ENCODE measurements at places on chromosomes 13 and 19.

- peak; percentile 69 for DNase-seq
- H3K4me1 ChIP-seq = no peaks in the 10 kb centered on the region
- H3K27ac ChIP-seq = no peak overlapping the region
- H3K27me3 ChIP-seq = no peaks in the 10 kb centered on the region
- no peaks in the 10 kb centered on the region for H3K36me3 ChIP-seq
Measured at GRCh38 chr19:11881151-11881800, 6.3 kb upstream of the ZNF69 start.

- no peaks in the 10 kb centered on the region for H3K4me1 ChIP-seq
- no peak overlapping the region for H3K27ac ChIP-seq
- H3K36me3 ChIP-seq = no peaks in the 10 kb centered on the region
- H3K4me3 ChIP-seq = no peak overlapping the region
- no peak for DNase-seq
Measured at GRCh38 chr13:79281339-79281747, 124.7 kb downstream of the RBM26 start.

DNA sequence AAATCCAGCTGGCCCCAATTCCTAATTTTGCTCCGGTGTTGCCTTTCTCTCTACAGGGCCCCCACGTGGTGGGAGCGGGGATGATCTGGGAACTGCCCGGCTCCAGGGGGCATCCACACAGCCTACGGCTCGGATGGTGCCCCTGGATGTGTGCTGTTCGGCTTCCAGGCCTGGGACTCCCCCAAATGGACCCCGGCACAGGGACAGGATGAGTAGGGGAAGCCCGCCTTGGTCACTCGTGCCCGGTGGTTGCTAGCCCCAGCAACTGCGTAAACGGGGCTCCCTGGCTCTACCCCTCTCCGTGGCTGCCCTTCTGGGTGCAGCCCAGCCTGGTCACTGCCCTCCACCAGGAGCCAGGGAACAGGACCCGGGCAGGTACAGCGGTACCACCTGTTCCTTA is 111.5 kb downstream of the TEX26 start:
- no peaks in the 10 kb centered on the region for H3K27me3 ChIP-seq
- H3K4me1 ChIP-seq = no peaks in the 10 kb centered on the region
- no peak for DNase-seq
- no peaks in the 10 kb centered on the region for H3K36me3 ChIP-seq
- H3K27ac ChIP-seq = no peak overlapping the region

DNA sequence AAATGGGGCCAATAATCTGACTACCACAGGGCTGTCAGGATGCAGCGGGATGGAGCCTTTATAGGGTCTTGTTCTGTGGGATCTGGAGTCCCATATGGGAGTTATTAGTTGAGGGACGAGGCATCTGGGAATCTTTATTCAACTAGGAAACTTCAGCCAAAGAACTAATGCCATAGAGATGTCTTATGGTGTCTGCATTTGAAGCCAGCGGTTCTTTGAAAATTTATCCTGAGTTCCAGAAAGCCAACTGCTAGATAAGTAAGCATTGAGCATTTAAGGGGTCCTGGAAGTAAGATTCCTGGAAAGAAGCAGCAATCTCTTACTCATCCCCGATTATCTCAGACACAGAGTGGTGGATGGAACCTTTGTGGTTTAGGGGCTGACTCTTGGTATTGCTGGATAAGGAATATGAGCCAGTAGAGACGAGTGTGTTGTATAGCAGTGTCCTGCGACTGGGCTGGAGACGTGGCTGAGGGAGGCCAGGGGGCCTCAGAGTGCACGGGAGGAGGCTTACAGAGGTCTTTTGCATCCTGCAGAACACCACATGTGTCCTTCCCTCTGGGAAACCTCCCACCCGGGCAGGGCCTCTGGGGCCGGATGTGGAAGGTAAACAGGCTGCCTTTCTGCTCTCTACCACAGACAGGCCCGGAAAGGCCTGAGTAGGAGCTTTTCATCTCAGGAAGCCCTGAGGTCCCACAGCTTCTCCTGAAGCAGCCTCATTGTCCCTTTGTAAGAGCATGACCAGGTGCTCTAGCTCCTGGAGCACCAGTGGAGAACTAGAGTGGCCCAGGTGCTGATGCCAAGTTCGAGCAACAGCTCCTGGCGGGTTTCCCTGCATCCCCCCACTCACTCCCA is 28.8 kb downstream of the ACTN4 start:
- no peak for DNase-seq
- H3K4me3 ChIP-seq = no peak overlapping the region
- peaks cover 3% of the 10 kb centered on the region for H3K36me3 ChIP-seq
- H3K4me1 ChIP-seq = peaks cover 71% of the 10 kb centered on the region

- no peaks in the 10 kb centered on the region for H3K36me3 ChIP-seq
- H3K27ac ChIP-seq = no peak overlapping the region
- H3K27me3 ChIP-seq = no peaks in the 10 kb centered on the region
Measured at GRCh38 chr13:43785650-43786471, 911 bp downstream of the ENOX1 start.

DNA sequence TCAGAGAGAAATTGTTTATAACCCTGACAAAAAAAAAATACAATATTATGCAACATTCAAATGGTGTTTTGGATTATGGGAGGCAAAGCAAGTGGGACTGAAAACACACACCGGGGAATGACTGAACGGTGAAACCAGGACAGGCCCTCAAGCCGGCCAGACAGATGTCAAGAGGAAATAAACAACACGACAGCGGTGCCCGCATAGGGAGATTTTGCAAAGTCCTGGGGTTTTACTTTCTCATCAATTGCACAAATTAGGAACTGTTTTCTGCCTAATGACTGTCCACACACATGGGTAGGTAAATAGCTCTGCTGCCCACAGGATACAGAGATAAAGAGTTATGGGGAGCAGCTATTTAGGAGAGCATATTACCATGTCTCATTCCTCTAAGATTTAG is 134.5 kb downstream of the IRS2 start:
- no peak overlapping the region for H3K27ac ChIP-seq
- no peak for DNase-seq
- no peaks in the 10 kb centered on the region for H3K4me1 ChIP-seq
- H3K4me3 ChIP-seq = no peak overlapping the region
- H3K27me3 ChIP-seq = no peaks in the 10 kb centered on the region
- H3K36me3 ChIP-seq = no peaks in the 10 kb centered on the region

GRCh38 chr19:679418-680286 is 3.5 kb downstream of the FSTL3 start:
- no peaks in the 10 kb centered on the region for H3K27me3 ChIP-seq
- H3K36me3 ChIP-seq = no peaks in the 10 kb centered on the region
- H3K4me3 ChIP-seq = no peak overlapping the region
- peaks cover 19% of the 10 kb centered on the region for H3K4me1 ChIP-seq

DNA sequence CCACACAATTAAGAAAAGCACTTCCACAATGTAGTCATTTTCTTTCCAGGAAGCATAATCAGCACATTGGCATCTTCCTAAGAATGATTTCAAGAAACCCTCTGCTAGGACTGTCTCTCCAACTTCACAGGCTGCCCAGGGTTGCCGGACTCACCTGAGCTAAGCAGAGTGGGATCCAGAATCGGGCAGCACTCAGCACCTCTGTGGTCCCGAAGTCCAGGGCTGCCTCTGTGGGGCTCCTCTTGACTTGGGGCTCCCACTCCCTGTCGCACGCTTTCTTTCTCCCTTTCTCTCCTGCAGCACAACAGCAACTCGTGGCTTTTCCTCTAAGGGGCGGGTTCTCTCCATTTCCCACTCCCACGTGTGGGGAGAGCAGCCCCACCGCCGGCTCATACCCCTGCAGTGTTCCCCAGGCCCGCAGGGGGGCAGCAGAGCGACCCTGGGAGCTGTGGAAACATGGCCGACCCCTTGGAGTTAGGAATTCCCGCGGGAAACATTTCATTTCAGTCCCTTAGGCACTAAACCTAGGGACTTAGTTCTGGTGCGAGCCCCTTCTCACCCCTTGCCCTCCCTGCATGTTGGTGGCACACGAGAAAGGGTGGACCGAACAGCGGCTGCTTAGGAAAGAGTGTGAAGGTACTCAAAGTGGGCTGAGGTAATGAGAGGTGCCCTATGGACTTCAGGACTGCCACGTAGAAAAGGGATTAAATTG is at the start of gene TMEM272:
Gene TMEM272, minus strand, starts transcription at position 316 of the 712 bp plus-strand sequence. CDS start 6,647 bp downstream, outside the sequence.
- no peaks in the 10 kb centered on the region for H3K27me3 ChIP-seq
- no peak within 1 kb of the TSS for H3K27ac ChIP-seq
- peak within 1 kb of the TSS; percentile 68 for H3K4me3 ChIP-seq
- DNase-seq = peak; percentile 74

DNA sequence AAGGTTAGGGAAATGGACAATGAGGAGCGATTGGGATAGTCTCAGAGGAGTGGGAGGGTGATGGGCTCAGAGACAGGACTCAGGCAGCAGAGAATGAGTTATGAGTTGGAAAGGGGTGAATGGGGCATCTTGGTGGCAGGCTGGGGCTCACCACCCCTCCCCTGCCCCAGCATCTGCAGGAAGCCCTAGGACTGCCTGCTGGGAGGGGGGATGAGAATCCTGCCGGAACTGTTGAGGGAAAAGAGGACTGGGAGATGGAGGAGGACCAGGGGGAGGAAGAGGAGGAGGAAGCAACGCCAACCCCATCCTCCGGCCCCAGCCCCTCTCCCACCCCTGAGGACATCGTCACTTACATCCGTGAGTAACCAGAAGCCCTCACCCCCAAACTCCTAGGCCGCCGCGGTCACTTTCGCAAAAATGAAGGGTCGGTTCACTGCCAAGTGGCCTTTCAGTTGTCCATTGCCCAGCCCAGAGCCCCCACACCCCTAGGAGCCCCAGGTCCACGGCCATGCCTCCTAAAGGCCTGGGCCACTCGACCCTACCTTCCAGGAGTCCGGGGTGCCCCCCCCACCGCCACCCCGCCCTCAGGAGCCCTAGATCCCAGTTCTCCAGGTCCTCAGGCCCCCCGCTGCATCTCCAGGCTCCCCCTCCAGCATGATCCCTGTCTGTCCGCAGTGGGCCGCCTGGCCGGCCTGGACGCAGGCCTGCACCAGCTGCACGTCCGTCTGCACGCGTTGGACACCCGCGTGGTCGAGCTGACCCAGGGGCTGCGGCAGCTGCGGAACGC is 764 bp downstream of the CLEC11A start:
- H3K27ac ChIP-seq = peak overlapping the region; percentile 47
- peaks cover 15% of the 10 kb centered on the region for H3K4me1 ChIP-seq
- no peaks in the 10 kb centered on the region for H3K27me3 ChIP-seq
- H3K4me3 ChIP-seq = peak overlapping the region; percentile 68

DNA sequence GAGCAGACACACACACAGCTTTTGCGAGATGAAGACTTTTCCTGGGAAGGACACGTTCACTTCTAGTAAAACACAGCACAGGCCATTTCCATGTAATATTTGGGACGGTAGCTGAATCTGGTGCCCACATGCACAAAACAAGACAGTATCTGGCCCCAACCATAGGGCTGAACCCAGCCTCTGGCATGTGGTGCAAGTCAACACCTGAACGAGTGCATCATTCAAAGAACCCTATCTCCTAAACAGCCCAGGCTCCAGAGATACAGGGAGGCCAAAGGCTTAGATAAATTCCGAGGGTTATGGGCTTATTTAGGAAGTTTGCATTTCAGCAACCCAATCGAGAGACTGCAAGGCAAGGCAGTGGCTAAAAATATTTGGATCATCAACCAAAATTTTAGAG is 2.7 kb upstream of the TFDP1 start:
- H3K27me3 ChIP-seq = no peaks in the 10 kb centered on the region
- no peak for DNase-seq
- peaks cover 4% of the 10 kb centered on the region for H3K4me1 ChIP-seq
- H3K4me3 ChIP-seq = no peak overlapping the region
- no peak overlapping the region for H3K27ac ChIP-seq

- no peak for DNase-seq
- H3K4me1 ChIP-seq = peaks cover 11% of the 10 kb centered on the region
- H3K4me3 ChIP-seq = no peak overlapping the region
- no peaks in the 10 kb centered on the region for H3K36me3 ChIP-seq
- no peak overlapping the region for H3K27ac ChIP-seq
- H3K27me3 ChIP-seq = no peaks in the 10 kb centered on the region
Measured at GRCh38 chr13:27007166-27007565, 164.4 kb downstream of the USP12 start.

DNA sequence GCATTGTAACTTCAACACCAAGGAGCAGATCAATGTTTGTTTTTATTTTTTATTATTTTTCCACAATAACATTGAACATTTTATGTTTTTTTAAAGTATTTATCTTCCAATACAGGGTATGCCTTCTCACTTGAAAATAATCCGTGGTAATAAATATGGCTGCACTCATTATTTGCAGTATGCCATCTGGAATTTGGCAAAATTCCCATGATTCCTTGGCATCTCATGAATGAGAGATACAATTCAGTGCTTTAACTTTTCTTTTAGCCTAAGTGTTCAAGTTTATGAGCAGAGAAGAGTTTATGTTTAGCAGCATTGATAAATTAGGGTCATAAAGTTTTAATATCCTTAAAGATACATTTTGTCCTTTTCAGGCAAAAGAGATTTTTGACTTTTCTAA is 1109.6 kb upstream of the ATXN8OS start:
- no peak for DNase-seq
- H3K36me3 ChIP-seq = no peaks in the 10 kb centered on the region
- H3K27ac ChIP-seq = no peak overlapping the region
- H3K4me1 ChIP-seq = no peaks in the 10 kb centered on the region
- no peak overlapping the region for H3K4me3 ChIP-seq
- no peaks in the 10 kb centered on the region for H3K27me3 ChIP-seq

- no peak overlapping the region for H3K27ac ChIP-seq
- no peaks in the 10 kb centered on the region for H3K27me3 ChIP-seq
- peak; percentile 8 for DNase-seq
- no peaks in the 10 kb centered on the region for H3K36me3 ChIP-seq
- H3K4me1 ChIP-seq = no peaks in the 10 kb centered on the region
Measured at GRCh38 chr19:21850656-21851255, 14.8 kb upstream of the ZNF43 start.

DNA sequence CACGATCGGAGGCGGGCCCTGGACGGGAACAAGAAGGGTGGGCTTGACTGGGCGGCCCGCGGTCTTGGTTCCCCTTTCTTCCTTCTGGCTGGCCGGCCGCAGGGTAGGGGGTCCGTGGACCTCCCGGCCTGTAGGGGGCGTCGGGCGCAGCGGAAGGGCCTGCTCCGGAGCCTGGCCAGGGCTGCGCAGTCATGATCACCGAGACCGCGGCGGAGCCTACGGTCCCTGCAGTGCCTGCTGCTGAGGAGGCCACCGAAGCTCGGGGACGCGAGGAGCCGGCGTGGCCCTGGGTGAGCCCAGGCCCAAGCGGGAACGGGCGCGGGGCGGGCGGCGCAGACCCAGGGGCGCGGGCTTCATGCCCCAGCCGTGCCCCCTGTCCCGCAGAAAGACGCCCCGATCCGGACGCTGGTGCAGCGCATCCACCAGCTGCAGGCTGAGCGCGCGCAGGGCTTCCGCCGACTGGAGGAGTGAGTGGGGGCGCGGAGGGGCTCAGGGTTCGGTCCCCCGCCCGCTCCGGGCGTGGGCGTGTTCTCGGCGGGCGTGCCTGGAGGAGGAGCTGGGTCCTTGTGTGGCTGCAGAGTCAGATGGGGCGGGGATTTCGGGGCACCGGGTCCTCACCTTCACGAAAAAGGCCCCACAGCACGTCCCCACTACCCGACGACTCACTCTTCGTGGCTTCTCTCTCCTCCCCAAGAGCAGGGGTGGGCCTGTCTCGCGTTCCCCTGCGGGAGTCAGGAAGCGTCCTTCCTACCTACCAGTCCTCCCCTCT is at the start of gene REX1BD:
Gene REX1BD, plus strand, starts transcription at position 188 of the 769 bp plus-strand sequence. Its CDS starts 4 bp downstream, at position 192.
- peak within 1 kb of the TSS; percentile 71 for H3K4me3 ChIP-seq
- peaks cover 3% of the 10 kb centered on the region for H3K36me3 ChIP-seq
- no peaks in the 10 kb centered on the region for H3K4me1 ChIP-seq
- no peaks in the 10 kb centered on the region for H3K27me3 ChIP-seq
